Testis (tissue), 5 donors: ENCODE measurements at places on chromosomes 4 and X. TPM values are rescaled to one million over a fixed set of nuclear protein-coding genes. Genes with fewer than 3 reads are reported as not detected.

DNA sequence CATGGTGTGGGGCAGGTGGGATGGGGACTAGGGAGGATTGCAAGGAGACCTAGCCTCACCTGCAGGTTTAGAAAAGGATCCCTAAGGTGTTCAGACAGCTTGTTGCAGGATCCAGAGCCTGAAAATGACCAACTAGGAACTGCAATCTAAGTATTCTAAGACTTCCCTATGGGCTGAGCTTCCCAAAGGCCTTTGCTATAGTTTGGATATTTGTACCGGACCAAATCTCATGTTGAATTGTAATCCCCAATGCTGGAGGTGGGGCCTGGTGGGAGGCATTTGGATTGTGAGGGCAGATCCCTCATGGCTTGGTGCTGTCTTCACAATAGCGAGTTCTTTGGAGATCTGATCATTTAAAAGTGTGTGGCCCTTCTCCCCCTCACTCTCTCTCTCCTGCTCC, 52.1 kb downstream of the GPC3 start:
- DNase-seq: no peak

- no peak for DNase-seq
Observed at GRCh38 chr4:153479101-153479500, 12.9 kb downstream of the TMEM131L start.

- no peak for DNase-seq
Observed at GRCh38 chr4:90602726-90603125, 475.5 kb downstream of the CCSER1 start.

- no peak for DNase-seq
Observed at GRCh38 chr4:137378821-137379220, 153.5 kb downstream of the PCDH18 start.

DNA sequence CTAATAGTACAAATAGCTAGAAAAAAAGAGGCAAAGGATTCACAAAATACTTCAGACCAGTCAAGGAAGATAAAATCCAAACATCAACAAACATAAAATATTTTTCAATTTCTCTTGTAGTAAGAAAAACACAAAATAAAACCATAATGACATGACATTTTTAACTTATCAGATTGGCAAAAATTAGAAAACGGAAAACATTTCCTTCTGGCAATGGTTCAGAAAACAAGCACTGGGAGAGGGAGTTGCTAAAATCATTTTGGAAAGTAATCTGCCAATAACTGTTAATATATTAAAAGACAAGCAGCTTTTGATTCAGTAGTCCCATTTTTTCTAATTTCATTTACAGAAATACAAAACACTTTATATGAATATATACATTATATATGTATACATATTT, 26.1 kb downstream of the TKTL2 start:
- DNase-seq: no peak

DNA sequence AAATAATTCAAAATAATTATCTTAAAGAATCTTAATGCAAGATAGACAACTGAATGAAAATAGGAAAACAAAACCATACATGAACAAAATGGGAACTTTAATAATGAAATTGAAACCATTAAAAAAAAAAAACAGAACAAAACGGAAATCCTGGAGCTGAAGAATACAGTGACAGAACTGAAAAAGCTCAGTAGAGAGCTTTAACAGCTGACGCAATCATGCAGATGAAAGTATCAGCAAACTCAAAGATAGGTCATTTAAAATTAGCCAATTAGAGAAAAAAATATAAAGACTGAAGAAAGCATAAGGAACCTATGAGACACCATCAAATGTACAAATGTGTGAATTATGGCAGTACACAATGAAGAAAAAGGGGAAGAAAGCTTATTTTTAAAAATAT, 18.8 kb downstream of the SLC25A31 start:
- DNase-seq: no peak

FGFBP1 gene
- not detected for total RNA-seq

LUZP4 gene
- total RNA-seq: 9.4 TPM

- DNase-seq: no peak
Observed at GRCh38 chr4:172813359-172813923, 355.2 kb upstream of the GALNT7 start.

DNA sequence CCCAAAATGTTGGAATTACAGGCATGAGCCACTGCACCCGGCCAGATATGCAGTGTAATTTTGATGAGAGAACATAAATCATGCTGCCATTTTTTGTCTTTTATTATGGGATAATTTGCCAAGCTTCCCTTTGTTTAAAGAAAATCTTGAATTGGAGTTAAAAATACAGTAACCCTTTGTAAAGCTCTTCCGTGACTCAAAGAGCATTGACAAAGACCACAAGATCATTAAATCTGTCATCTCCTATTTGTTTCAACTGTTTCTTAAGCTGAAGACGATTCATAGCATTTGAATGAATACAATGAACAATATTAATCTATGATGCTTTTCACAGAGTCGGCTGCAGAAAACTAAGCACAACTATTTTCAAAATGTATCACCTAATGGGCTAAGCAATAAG, 132.6 kb downstream of the ANAPC4 start:
- DNase-seq: no peak

DNA sequence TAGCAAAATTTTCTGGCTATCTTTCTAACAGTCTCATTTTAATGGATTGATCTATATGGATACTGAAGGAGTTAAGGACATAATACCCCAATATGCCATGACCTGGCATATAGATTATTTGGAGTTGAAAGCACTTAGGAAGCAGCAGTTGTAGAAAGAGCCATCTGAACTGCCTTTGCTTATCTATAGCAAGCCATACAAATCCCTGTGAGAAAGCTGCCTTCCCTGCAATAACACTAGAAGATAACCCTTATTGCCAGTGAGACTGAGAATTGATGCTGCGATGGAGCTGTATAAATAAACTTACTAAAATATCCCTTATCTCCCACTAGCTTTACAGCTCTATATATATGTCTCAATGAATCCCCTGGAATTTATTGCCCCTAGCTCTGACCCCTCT, 346.3 kb downstream of the TECRL start:
- DNase-seq: no peak

DNA sequence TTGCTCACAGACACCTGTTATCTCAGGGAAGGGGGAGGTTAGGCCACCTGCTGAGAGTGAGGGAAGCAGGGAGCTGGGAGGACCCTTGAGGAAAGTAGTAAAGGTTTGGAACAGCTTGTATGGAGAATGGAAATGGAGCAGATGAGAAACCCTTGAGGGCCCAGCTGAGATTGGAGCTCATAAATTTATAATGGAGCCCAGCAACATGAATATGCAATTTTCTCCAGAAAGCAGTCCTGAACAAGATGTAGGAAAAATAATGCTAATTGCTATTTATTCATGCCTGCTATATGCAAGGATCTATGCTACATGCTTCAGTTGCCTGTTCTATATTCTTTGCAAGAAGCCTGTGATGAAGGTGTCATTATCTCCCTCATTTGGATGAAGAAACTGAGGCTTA, 67.5 kb upstream of the LEF1 start:
- no peak for DNase-seq

PRMT9 gene
- total RNA-seq: 24.6 TPM

MID1 gene
- total RNA-seq: 34.6 TPM

DNA sequence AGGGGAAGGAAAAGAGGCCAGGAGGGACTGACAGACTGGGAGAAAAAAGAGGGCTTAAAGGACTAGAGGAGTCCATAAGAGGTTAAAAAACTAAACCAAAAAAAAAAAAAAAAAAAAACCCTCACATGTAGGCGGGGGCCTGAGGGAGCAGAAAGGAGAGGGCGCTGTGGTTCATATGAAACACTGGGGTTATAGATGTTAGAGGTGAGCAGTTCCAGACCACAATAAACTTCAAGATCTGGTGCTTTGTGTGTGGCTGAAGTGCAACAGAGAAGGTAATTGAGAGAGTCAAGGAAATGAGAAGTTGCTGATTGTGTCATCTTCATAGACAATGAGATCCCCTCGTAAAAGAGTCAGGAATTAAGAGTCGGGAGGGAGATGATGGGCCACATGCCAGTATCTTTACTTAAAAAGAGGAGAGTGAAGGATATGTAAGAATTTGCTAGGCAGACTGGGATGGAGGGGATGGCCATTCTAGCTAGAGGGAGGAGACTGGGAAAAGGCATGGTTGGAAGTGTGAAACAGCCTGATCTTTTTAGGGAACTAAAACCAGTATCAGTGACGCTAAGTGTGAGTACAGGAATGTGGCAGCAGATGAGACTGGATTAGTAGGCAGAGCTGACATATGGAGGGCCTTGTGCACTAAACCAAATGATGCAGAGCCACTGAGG, 18.4 kb upstream of the OGT start:
- DNase-seq: no peak

GRCh38 chrX:117957128-117957527, 159.5 kb downstream of the KLHL13 start:
- no peak for DNase-seq

- no peak for DNase-seq
Observed at GRCh38 chr4:930028-930551, 2.0 kb downstream of the GAK start.

DNA sequence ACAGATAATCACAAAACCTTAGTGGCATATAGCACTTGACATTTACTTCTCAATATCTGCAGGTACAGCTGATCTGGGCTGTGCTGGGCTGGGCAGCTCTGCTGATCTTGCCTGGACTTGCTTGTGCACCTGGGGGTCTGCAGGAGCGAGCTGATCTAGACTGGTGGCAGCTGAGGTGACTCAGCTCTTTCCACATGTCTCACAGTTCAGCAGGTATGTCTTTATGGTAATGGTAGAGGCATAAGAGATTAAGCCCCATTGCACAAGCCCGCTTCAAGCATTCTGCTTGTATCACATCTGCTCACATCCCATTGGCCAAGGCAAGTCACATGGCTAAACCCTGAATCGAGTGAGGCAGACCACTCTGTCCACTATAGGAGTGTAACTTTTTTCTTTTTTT, 506.7 kb downstream of the BCOR start:
- DNase-seq: no peak

XAGE2 gene
- total RNA-seq: 0.81 TPM

GRCh38 chrX:119878740-119879139, 7.1 kb downstream of the NDUFA1 start:
- no peak for DNase-seq

- DNase-seq: no peak
Observed at GRCh38 chr4:56040842-56041241, 92.1 kb downstream of the CEP135 start.

MAN2B2 gene
- total RNA-seq: 23.7 TPM

- DNase-seq: no peak
Observed at GRCh38 chrX:65866146-65866545, 173.7 kb downstream of the VSIG4 start.

- no peak for DNase-seq
Observed at GRCh38 chr4:2332976-2333319, 71.0 kb upstream of the MXD4 start.

GIMD1 gene
- total RNA-seq: not detected

EMCN gene
- 5.8 TPM for total RNA-seq

ATP5ME gene
- total RNA-seq: 139 TPM

TAF7L gene
- 80.1 TPM for total RNA-seq

ZNF630 gene
- 5.6 TPM for total RNA-seq

- no peak for DNase-seq
Observed at GRCh38 chrX:16664074-16664473, 14.1 kb downstream of the S100G start.

COX7B2 gene
- total RNA-seq: 14.3 TPM

DNA sequence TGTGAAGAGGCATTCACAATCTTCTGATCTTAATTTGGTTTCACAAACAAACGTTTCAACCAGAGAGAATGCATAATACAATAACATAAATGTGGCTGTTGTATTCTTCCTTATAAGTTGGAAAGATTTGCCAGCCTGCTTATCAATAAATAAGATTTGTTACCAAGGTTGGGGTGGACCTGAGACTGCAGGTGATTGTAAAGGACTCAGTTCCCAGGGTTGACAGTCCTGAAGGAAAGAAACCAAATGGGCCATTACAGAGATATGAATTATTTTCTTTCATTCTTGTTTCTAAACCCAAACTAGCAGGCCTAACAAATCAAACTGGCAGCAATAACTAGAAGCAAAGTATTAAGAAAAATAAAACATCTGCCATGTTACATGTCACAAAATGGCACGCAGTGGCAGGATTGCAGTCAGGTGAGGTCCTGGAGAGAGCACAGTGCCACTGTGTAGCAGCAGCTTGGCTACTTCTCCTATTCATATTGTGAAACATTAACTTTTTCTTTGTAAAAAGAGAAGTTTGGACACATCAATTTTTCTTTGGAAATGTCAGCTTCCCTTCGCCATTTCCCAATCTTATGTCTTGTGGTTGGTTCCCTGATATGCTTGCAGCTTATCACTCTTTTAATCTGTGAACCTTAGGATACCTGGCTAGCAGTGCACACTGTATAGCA, 133.8 kb upstream of the EMCN start:
- no peak for DNase-seq

- DNase-seq: no peak
Observed at GRCh38 chr4:88166608-88167007, 8.2 kb upstream of the ABCG2 start.

DNA sequence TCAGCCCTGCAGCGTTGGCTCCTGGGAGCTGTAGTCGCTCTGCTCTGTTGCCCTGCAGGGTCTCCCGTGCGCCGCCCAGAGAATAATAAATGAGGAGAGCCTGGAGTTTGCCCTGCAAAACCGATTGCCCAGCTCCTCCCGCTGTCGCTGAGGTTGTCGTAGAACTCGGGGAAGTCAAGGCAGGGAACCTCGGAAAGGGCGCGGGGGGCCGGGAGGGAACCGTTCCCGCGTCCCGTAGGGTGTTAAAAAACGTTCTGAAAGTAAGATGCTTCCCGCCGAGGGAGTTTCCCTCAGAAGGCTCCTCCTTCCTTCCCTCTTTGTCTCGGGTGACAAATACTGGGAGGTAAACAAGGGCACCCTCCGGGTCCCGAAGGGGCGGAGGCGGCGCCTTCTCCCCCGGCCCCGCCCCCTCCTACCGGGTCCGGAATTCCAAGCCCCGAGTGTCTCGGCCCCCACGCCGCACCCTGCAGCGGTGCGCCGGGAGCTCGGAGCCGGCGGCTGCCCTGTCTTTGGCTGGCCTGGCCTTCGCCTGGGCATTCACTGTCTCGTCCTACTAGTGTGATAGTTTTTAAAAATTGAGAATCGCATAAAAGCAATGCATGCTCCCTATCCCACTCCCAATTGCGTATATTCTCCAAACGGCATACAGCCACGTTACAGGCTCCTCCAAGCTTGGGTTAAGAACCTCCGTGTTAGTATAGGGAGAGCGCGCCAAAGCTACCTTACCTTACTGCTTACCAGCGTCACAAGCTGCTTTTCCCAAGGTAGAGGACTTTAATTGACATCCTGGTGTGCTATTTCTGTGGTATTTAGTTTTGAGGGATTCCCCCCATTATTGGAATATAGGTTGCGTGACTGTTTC, 964 bp upstream of the HMGB2 start:
- peak; percentile 65 for DNase-seq

GRCh38 chrX:103565197-103565596, 20.1 kb upstream of the TCEAL4 start:
- DNase-seq: no peak
